Femur (tissue), 1 donor: ENCODE measurements at places on chromosomes 2 and 18.
A peak's percentile ranks its signal among the peaks of the same experiment; 100 is the strongest.

- DNase-seq: no peak
Observed at GRCh38 chr2:66431846-66432587, 2.9 kb upstream of the MEIS1 start.

- DNase-seq: no peak
Observed at GRCh38 chr2:65518751-65519150, 86.4 kb upstream of the SPRED2 start.

DNA sequence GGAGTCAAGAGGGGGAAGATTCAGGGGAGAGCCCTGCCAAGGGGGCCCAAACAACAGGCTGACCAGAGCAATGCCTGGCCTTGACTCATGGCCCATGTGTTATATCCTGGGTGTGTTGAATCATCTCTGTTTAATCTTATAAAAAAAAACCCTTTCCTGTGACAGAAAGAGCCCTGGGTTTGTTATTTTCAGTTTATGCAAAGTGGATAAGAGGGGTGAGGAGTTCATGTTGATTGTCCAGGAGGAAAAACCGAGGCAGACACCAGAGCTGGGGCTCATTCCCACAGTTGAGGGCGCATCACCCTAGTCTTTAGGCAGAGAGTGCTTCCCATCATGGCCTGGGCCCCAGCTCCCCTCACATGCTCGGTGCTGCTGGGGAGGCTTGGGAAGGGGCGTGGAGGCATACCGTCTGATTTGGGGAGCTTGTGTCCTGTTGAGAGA is 30.9 kb upstream of the IL37 start:
- DNase-seq: no peak

- no peak for DNase-seq
Observed at GRCh38 chr2:183284606-183285005, 160.4 kb downstream of the NUP35 start.

- peak; percentile 26 for DNase-seq
Observed at GRCh38 chr2:239192456-239192855, 208.4 kb downstream of the HDAC4 start.

DNA sequence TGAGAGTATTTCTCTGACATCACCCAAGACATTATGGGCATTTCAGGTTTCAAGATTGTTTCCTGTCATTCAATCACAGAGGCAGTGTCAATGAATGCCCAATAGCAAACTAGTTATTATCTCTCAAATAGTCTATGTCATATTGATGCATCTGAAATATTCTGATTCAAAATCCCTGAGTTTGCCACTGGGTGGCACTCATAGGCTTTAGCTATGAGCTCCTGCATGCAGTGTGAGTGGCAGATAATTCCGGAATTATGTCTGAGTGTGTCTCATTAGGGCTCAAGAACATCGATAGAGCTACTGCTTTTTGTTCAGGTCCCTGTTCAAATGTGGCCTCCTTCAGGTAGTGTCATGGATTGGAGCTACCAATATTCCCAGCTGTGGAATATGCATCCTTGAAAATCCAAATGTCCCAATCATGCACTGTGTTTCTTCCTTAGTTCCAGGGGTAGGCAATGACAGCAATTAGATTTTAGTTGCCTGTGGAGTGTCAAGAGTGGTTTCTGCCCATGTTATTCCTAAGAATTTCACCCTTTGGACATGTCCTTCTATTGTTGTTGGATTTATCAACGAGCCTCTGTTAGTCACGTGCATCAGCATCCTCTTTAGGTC is 7.8 kb upstream of the OR6B3 start:
- DNase-seq: peak; percentile 42

GRCh38 chr2:19767899-19768298 is 133.9 kb downstream of the TTC32 start:
- DNase-seq: no peak

DNA sequence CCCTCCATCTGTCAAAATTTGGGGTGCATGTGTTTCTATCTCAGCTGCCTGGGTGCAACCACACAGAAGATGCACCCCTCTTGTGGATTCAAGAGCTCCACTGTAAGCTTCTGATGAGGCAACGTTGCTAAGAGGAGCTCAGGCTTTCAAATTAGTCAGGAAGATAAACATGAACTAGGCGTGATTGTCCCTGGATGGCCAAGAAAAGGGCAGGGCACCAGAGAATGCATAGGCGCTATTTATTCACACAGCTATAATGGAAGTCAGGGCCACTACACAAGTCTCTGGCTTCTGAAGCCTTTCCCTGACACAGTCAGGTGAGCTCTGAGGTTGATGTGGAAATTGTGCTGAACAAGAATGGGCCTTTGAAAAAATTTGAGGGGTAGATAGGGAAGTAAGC is 1466.0 kb upstream of the CELF4 start:
- no peak for DNase-seq

- no peak for DNase-seq
Observed at GRCh38 chr2:154758871-154759270, 60.4 kb downstream of the KCNJ3 start.

DNA sequence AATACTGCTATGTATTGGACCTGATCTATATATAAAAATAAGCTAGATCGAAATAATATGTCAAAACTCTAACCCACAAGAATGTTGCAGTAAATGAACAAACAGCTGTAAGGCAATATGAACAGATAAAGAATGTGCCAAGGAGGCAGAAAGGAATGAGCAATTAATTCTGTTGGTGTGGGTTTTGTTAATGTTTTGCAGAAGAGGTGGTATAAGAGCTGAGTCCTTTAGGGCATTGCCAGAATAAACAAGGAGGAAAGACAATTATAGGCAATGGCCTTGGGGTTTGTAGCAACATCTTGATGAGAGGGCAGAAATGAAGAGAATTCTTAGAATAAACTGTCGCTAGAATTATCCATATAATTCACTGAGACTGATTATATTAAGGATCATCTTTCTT is 240.9 kb upstream of the GULP1 start:
- no peak for DNase-seq

- DNase-seq: no peak
Observed at GRCh38 chr2:30601375-30601774, 154.3 kb downstream of the LCLAT1 start.

GRCh38 chr2:203582468-203582867 is 47.4 kb upstream of the RAPH1 start:
- peak; percentile 47 for DNase-seq

DNA sequence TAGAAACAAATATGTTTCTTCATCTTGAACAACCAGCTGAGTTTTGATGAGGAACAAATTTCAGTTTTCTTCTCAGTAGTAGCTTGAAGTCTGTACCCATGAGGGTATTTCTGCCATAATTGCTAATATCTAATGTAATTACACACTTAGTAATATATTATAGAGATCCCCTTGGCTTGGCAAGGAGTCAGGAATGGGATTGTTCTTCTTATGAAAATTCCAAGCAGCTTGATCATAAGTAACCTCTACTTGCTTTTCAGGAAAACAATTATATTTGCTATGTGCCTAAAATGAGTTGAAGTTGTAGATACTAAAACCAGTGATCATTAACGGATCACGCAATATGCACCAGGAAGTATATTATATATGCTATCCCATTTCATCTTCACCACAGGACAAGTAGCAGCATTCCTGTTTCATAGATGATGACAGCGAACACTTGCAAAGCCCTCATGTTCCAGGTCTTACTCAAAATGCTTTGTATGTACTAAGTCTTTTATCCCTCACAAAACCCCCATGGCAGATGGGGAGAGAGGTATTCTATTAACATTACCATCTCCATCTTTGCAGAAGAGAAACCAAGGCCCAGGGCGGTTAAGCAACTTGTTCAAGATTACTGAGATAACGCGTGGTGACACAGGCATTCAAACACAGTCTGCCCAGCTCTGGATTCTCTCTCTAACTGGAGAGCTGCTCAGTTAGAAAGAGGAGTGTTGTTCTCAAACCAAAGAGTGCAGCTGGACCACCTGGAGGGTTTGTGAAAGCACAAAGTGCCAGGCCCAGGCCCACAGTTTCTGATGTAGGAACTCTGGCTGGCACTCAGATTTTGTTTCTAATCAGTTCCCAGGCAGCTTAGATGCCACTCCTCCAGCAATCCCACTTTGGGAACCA is 21.8 kb upstream of the RGPD4 start:
- no peak for DNase-seq

GRCh38 chr2:109324861-109325260 is 195.9 kb downstream of the SH3RF3 start:
- peak; percentile 90 for DNase-seq

- DNase-seq: no peak
Observed at GRCh38 chr18:42228581-42228980, 273.5 kb downstream of the PIK3C3 start.

GRCh38 chr2:197239434-197239833 is 71.1 kb downstream of the ANKRD44 start:
- no peak for DNase-seq

GRCh38 chr2:6692056-6692455 is 173.7 kb downstream of the CMPK2 start:
- no peak for DNase-seq

GRCh38 chr2:230711224-230711623 is 1.4 kb upstream of the CAB39 start:
- peak; percentile 20 for DNase-seq

DNA sequence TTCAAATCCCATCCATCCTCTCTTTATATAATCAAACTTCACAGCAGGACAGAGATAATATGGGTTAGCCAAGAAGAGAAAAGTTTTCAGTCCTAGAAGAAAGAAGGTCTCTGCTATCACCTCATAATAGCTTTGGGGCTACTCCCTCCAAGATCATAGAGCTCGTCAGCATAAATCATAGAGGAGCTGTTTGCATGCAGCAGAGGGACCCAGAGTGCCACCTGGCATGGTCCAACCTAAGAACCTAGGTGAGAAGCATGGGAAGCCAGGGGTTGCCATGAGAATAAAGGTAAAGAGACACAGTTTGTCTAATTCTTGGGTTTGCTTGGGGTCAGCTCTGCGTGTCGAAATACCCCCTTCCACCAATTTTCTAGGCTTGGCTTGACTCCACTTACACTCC is 87.1 kb upstream of the CYP1B1 start:
- no peak for DNase-seq

DNA sequence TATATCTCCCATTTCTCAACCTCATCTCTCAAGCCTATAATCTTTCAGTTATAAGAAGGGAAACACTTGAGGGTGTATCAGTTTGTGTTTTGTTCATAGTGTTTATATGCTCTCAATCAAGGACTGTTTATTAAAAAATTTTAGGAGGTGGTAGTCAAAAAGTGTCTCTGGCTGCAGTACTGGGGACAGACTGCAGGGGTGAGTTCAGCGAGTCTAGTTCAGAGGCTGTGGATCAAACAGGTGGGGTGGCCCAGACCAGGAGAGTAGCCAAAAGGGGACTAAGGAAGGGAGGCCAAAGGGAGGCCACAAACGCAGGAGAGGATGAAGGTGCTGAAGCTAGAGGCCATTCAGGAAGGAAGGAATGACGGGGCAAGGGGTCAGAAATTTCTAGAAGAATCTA is 136.3 kb downstream of the MSH2 start:
- no peak for DNase-seq

- DNase-seq: peak; percentile 45
Observed at GRCh38 chr2:168521053-168521741, 65.1 kb downstream of the CERS6 start.

- no peak for DNase-seq
Observed at GRCh38 chr2:226376516-226377180, 423.0 kb downstream of the IRS1 start.

DNA sequence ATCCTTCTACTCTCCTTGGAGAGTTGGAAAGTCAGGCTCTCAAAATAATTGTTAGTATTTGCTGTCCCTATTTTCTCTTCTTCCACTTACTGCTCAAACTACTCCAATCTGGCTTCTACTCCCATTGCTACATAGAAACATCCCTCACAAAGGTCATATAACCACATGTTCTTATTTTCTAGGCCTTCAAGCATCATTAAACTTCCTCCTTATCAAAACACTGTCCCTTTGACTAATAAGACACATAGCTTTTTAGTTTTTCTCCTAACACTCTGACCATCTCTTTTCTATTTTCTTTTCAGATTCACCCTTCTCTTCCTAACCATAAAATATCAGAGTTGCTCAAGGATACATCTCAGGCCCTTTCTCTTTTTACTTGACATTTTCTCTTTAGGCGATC is 148.3 kb downstream of the MBD2 start:
- DNase-seq: no peak

- no peak for DNase-seq
Observed at GRCh38 chr2:239777219-239777618, 247.9 kb downstream of the NDUFA10 start.

GRCh38 chr2:239299218-239299939 is 101.4 kb downstream of the HDAC4 start:
- no peak for DNase-seq

- no peak for DNase-seq
Observed at GRCh38 chr2:105129722-105130232, 91.9 kb downstream of the MRPS9 start.

DNA sequence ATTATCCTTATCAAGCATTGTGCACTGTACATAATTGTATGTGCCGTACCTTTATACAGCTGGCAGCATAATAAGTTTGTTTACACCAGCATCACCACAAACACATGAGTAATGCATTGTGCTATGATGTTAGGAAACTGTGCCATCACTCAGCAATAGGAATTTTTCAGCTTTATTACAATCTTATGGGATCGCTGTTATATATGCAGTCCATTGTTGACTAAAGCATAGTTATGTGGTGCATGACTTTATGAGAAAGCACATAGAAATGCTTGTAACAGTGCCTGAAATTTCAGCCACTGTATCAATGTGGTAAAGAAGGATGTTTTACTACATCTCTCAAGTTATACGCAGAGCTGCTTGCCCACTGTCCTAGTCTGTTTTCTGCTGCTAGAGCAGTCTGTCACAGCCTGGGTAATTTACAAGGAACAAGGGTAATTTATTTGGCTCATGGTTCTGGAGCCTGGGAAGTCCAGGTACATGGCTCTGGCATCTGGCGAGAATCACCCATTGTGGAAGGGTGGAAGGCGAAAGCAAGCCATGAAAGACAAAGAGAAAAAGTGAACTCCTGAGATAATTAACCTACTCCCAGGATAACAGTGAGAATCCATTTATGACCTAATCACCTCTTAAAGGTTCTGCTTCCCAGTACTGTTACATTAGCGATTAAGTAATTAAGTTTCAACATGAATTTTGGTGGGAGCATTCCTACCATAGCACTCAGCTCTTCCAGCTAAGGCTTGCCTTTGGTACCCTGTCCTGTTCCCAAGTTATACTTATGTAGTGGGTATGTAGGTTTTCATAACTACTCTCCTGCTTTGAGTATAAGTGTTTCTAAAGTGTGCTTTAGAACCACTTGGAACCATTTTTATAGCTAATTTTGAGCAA is 4.6 kb downstream of the MAP3K20 start:
- no peak for DNase-seq

GRCh38 chr2:29719639-29720038 is 201.7 kb downstream of the ALK start:
- DNase-seq: no peak

GRCh38 chr2:115389024-115389423 is 946.6 kb downstream of the DPP10 start:
- DNase-seq: no peak

DNA sequence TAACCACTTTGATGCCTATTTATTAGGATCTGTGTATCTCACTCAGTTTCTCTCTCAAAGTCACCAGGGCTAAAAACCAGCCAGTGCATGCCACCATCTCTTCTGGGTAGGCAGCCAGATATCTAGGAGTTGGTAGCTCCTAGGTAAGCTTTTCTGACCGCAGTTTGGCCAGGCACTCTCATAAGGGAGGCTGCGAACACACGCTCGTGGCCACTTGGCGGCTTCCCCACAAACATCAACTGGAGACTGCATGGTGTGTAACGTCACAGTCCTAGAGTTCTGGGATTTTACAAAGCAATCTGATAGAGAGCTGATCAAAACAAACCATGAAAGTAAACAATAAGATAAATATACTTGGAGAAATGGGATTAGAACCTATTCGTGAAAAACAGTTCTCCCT is 424.3 kb upstream of the ACVR2A start:
- DNase-seq: no peak

GRCh38 chr2:17413036-17413435 is 105.2 kb downstream of the RAD51AP2 start:
- DNase-seq: no peak

- DNase-seq: no peak
Observed at GRCh38 chr2:239648607-239649006, 247.8 kb upstream of the HDAC4 start.
